Stimulated activated CD8-positive, alpha-beta memory T cell treated with anti-CD3 and anti-CD28 coated beads, Interleukin-15, amount 100 ng/mL, for 1 hour (primary cell): ENCODE measurements at places on chromosomes 7 and 10.

GRCh38 chr10:52056291-52056690 lies 257.8 kb upstream of the DKK1 start:
- no peak for DNase-seq

DNA sequence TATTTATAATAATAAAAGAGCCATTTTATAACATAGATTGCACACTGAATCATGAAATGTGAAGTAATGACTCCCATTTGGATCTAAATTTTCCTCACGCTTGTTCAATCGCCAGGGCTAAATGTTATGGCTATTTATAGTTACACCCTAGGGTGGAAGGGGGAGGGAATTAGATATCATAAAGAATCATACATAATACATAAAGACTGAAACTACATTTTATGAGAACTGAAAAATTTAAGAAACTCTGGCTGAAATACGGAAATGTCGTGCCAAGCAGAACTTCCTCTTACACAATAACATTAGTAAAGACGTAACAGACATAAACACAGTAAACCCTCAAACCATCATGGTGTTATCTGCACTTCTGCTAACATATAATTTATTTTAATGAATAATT lies 327.5 kb upstream of the PHF14 start:
- no peak for DNase-seq

- peak; percentile 20 for DNase-seq
These were observed 115.5 kb upstream of the CREB5 start for GRCh38 chr7:28296571-28297483.

- DNase-seq: no peak
These were observed 20.8 kb upstream of the INSIG1 start for GRCh38 chr7:155276800-155277375.

DNA sequence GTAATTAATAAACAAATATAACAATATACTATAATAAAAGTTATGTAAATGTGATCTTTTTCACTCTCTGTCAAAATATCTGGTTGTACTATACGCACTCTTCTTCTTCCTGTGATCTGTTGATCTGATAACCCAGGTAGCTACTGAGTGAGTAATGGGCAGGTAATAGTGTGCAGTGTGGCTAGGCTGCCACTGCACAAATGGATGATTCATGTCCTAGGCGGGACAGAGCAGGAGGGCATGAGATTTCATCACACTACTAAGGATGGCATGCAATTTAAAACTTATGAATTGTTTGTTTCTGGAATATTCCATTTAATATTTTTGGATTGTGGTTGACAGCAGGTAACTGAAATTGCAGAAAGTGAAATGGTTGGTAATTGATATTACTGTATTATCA lies 44.5 kb downstream of the TAS2R16 start:
- DNase-seq: no peak
